H4 (cell line): ENCODE measurements at places on chromosomes 13 and 19. TPM values are rescaled to one million over a fixed set of nuclear protein-coding genes. Genes with fewer than 3 reads are reported as not detected.

- DNase-seq = no peak
These were observed 46.4 kb downstream of the N4BP2L1 start for GRCh38 chr13:32381539-32381938.

DNA sequence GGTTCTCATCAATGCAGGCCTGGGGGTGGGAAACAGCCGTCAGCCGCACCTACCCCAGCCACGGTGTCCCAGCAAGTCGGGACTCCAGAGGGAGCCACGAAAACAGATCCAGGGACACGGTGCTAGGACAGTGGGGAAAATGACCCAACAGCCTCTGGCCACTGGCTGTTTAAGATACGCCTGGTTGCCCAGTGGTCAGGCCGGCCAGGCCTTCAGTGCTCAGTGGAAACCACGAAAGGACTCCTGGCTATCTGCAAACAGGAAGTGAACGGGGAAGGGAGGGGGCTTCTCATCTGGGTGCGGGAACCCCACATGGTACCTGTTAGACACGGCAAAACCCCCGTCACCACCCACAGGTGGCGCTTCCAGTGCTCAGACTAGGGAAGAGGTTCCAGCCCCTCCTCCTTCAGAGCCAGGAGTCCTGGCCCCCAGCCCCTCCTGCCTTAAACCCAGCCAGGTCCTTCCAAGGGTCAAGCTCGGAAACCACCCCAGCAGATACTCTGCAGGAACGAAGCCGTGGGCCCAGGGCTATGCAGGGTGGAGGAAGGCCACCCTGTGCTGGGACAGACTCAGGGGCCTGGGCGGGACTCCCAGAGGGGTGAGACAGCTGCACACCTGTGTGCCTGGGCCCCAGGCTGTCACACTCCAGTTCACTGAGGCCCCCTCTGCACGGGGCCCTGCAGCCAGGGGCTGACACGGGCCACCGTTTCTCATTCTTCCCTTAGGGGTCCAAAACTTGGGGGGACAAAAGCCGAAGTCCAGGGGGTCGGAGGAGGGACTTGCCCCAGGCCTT lies 4.5 kb downstream of the PPP1R12C start:
- no peak for DNase-seq

DNA sequence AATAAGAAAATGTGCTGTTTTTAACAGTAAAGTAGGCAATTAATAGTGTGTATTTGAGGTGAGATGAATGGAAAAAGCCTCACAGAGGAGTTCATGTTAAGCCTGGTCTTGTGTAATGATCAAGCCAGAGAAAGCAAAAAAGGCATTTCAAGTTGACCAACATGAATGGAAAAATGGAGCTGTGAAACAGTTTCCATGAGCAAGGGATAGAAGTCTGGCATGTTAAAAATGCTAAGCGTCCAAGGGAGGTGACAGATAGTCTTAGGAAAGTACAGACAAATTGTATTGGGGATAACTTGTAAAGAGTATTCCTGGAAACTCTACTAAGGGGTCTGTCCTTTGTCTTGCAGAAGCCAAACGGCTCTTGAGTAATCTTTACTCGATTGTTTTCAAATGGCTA lies 506.8 kb upstream of the ATXN8OS start:
- no peak for DNase-seq

DNA sequence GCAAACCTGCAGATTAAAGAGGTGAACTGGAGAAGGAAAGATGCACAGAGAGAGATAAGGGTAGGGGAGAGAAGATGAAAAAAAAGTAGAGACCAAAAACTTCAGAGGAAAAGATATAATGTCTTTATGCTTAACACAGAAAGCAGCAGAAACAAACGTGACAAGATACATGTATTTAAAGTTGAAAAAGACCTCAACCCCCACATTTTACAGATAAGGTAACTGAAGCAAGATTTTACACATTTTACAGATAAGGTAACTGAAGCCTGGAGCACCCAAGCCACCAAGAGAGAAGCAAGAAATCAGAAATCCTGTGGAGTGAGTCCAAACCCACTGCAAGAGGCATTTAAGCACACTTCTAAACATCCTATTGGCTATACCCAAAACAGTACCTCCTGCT lies 185.3 kb downstream of the TBC1D4 start:
- no peak for DNase-seq

DNA sequence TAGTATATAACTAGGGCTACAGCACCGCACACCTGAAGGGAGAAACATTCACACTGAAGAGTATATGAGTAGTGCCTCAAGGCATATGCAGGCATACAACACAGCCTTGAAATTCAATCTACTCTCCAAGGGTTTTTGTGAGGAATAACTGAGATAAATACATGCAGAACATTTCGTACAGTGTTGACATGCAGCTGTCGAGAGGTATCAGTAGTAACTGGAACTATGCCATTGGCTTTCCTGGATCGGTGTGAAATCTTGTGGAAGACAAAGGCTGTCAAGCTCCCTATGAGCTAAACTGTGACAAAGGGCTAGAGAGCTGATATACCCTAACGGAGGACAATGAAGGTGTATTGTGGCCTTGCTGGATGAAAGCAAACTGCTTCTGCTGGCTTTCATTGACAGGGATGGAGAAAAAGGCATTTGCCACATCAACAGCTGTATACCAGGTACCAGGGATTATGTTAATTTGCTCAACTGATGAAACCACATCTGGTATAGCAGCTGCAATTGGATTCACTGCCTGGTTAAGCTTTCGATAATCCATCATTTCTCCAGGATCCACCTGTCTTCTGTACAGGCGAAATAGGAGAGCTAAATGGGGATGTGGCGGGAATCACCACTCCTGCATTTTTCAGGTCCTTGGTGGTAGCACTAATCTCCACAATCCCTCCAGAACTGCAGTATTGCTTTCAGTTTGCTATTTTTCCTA lies 16.3 kb downstream of the MTRF1 start:
- DNase-seq = no peak

GRCh38 chr13:60012488-60012887 lies 151.2 kb downstream of the DIAPH3 start:
- no peak for DNase-seq

GRCh38 chr13:111122056-111122455 lies 6.9 kb downstream of the ARHGEF7 start:
- DNase-seq = no peak

GRCh38 chr13:37716420-37717195 lies 118.0 kb upstream of the POSTN start:
- DNase-seq = no peak

DNA sequence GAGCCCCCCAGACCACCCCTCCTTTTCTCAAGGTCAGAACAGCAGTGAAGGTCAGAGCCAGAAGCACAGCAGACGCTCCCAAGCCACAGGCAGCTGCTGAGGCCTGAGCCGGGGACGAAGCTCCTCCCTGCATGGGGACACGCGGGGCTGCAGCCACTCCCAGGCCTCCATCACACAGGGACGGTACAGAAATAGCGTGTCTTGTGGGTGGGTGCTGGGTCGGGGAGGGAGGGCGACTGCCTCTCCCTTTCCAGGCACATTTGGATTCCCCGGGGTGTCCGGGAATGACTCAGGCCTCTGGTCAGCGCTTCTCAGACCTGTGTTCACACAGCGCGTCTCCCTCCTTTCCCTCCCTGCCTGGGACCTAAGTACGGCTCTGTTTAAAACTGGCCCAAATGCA lies 33.2 kb downstream of the RASA3 start:
- peak; percentile 84 for DNase-seq

GRCh38 chr13:26482451-26483197 lies 74.9 kb upstream of the WASF3 start:
- peak; percentile 52 for DNase-seq

GRCh38 chr13:30633861-30634260 lies 16.1 kb downstream of the USPL1 start:
- DNase-seq = no peak

DNA sequence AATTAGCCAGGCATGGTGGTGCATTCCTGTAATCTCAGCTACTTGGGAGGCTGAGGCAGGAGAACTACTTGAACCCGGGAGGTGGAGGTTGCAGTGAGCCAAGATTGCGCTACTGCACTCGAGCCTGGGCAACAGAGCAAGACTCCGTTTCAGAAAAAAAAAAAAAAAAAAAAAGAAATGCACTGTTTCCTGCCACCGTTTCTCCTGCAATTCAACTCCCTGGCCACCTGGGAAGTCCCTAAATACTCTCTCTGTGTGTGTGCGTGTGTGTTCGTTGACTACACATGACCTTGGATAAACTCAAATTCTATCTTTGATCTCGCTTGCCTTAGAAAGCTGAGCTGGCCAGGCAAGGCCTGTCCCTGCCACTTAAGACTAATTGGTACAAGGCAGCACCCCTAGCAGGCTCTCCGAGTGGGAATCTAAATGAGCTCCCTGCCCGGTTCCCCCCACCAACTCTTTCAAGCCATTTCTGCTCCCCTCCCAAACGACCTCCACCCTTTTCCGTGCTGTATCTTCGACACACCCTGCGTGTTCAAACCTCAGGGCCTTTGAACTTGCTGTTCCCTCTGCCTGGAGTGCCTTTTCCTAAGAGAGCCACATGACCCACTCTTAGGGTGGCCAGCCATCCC lies 5.2 kb upstream of the BCAT2 start:
- peak; percentile 90 for DNase-seq

- peak; percentile 80 for DNase-seq
These were observed 109.8 kb upstream of the MLNR start for GRCh38 chr13:49110122-49110912.

GRCh38 chr13:32013181-32013580 lies 18.4 kb upstream of the FRY start:
- DNase-seq = no peak

DNA sequence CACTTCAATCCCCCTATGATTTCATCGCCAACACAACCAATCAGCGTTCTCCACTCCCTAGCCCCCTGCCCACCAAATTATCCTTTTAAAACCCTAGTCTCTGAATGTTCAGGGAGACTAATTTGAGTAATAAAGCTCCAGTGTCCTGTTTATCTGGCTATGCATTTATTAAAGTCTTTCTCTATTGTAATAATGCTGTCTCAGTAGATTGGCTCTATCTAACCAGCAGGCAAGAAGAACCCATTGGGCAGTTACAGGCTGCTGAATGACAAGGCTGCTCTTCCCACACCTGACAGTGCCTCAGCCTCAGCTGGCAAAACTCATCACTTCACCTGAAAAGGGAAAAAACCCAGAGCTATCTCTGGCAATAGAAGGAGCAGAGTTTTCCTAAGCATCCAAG lies 20.2 kb upstream of the CHST8 start:
- DNase-seq = no peak

ANO8 gene
- total RNA-seq = 1.4 and 3.2 TPM in 2 replicates

IRGC gene
- total RNA-seq = not detected in 2 replicates

LIM2 gene
- not detected in 2 replicates for total RNA-seq

ZNF439 gene
- 0.47 and 0.56 TPM in 2 replicates for total RNA-seq

IGFL1 gene
- not detected in 2 replicates for total RNA-seq

PTPRH gene
- 3.8 and 5.5 TPM in 2 replicates for total RNA-seq

DLEU7 gene
- not detected in 2 replicates for total RNA-seq
